Fibroblast of pulmonary artery (primary cell): ENCODE measurements at places on chromosomes 6 and 20.

DNA sequence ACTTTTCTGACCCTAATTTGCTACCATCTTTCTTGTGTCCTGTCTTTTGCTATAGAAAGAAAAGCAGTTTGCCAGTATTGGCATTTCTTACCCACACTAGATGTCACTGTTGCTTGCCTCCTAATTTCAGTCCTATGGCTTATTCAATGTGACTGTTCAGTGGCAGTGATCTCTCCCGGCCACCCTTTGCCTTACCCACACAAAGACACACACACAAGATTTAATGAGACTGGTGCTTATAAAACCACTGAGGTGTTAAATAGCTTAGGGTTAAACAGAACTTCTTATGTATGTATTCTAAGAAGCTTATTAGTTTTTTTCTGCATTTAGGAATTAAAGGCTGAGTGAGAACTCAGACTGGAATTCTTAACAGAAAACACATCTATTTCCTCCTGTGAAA lies 233.6 kb upstream of the ASCC3 start:
- peak; percentile 62 for DNase-seq

DNA sequence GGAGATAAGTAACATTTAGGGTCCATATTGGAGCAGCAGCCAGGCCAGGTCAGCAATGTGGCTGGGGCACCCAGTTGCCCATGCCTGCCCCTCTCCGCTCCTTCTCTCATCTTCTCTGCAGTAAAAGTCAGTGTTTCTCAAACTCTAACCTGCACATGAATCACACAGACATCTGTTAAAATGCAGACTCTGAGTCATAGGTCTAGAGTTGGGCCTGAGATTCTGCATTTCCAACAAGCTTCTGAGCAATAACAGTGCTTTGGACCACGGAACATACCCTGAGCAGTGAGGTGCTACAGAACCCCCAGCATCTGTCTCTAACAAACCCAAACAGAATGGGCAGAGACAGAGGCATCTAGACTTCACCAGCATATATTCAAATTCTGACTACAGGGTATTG lies 10.1 kb downstream of the PHF10 start:
- DNase-seq = no peak

- DNase-seq = no peak
These were observed 198.8 kb upstream of the OPRM1 start for GRCh38 chr6:153840039-153840850.

GRCh38 chr6:72554761-72555221 lies 67.1 kb upstream of the KCNQ5 start:
- DNase-seq = peak; percentile 19

- no peak for DNase-seq
These were observed at the start of gene PPP1R18 for GRCh38 chr6:30686009-30686907. TSS of gene PPP1R18 (minus strand) at chr6:30686645. CDS start at chr6:30686018, 627 bp downstream.

DNA sequence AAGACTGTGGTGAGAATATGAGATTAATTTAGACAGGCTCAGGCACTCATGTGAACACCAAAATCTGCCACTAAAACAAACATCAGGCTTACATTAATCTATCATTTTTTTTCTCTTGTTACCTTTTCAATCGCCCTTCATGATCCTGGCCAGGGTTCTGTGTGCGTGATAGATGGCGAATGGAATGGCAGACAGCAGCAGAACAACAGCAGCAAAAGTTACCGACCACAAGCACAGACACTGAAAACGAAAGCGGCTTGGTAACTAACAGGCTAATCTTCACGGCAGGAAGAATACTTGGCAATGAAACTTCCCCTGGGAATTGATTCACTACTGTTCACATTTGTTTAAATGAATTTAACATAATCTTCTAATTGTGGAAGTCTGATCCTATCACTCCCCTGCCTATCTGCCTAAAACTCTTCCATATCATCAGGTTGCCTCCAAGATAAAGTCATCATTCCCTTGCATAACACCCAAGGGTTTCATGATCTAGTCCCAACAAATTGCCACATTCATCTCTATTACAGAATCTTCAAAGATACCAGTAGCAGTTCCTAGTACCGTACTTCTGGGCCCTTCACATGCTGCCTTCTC lies 28.7 kb downstream of the PTPRK start:
- DNase-seq = peak; percentile 89

GRCh38 chr6:132218059-132218696 lies 183.1 kb downstream of the MOXD1 start:
- DNase-seq = peak; percentile 68

DNA sequence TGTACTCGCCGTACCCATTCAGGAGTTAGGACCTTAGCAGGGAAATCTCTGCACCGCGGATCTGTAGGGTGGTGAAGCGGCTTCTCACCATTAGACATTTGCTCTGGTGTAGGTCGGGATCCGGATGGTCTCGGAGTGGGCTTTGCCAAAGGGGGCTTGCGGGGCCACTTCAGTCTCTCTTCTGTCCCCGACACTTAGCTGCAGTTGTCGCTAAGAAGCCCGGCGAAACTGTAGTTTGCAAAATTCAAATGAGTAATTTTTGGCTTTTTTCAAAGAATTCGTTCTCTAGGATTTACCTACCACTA lies 433 bp downstream of the QRSL1 start:
- no peak for DNase-seq

- DNase-seq = peak; percentile 65
These were observed 30.3 kb upstream of the SHLD1 start for GRCh38 chr20:5719861-5720403.

DNA sequence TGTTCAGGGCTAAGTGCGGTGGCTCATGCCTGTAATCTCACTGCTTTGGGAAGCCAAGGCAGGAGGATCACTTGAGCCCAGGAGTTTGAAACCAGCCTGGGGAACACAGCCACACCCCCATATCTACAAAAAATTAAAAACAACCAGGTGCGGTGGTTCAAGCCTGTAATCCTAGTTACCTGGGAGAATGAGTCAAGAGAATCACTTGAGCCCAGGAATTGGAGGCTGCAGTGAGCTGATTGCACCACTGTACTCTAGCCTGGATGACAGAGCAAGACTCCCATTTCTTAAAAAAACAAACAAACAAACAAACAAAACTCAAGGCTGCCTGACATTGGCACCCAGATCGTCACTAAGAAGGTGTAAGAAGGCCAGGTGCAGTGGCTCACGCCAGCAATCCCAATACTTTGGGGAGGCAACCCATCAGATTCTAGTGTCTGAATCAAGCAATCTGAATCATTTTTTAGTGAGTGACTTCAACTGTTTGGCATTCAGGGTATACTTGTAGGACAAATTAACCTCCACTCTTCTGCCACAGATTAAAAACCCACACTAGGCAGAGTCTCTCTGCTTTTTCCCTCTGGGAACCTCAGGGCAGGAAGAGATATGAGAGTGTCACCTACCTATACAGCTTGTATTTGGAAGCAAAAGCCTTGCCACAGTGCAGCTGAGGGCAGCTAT lies 6.1 kb downstream of the PLAGL2 start:
- DNase-seq = no peak
